ENCODE measurements at places on chromosomes 1 and 21.
A peak's percentile ranks its signal among the peaks of the same experiment; 100 is the strongest.

DNA sequence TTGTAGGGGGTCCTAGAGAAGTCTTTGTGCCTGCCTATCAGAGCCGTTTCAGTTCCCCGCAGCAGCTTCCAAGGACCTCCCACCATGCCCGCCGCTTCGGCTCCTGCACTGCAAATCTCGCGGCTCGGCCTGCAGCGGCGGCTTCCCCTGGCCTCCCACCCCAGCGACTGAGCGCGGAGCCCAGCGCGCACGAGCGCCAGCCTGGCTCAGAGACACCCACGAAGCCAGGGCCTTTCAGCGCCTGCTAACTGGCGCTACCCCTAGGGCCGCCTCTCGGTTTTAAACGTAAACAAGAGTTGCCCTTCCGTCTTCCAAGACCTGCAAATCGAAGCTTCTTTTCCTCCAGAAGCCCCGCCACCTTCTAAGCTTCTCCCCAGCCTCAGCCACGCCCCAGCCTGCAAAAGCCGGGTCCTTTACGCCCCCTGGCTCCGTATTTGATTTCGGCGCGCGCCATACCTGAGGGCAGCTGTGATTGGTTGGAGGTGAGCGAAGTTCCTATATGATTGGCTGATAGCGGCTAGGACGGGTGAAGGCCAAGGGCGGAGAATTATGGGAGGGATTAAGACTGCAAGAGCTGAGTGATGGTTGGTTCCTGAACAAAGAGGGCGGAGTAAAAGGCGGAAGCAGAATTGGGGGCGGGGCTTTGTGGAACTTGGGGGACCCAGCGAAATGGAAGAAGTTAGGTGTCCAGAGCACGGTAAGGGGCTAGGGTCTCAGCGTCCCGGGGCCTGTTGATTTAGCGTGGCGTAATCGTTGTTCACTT, at the start of gene TTF2:
TSS of gene TTF2 (plus strand) at position 649 of the 763 bp plus-strand sequence. CDS start at position 670, 21 bp downstream.
- peak; percentile 84 for DNase-seq

DNA sequence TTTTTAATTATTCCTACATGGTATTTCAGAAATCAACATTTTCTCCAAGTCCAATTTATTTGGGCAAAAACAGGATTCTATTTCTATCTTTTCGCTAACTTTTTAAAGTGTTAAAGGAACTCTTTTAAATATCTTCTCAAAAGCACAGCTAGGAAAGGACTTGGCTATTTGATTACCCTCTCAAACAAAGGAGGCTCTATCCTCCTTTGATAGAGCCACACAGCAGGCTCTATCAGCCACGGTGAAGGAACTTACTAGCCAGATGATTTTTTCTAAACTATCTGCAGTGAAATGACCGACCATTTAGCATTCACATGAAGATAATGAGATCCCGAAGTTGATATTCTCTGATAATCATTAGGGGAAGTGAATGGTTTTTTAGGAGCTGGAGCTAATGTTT, 9.1 kb downstream of the ANGPTL7 start:
- no peak for DNase-seq

DNA sequence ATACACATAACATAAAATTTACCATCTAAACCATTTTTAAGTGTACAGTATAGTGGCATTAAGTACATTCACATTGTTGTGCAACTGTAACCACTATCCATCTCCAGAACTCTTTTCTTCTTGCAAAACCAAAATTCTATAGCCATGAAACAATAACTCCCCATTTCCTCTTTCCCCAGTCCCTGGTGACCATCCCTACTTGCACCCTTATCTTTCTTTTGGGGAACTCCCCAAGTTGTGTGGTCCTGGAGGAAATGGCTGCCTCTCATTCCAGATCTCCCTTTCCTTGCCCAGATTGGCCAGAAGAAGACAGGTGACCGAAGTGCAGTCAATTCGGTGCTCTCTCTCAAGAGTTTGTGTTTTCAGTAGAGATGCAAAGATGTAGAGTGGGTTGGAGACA, 389.6 kb upstream of the C1orf87 start:
- DNase-seq = no peak

- no peak for DNase-seq
Observed at GRCh38 chr1:117841117-117841650, 88.2 kb downstream of the GDAP2 start.

DNA sequence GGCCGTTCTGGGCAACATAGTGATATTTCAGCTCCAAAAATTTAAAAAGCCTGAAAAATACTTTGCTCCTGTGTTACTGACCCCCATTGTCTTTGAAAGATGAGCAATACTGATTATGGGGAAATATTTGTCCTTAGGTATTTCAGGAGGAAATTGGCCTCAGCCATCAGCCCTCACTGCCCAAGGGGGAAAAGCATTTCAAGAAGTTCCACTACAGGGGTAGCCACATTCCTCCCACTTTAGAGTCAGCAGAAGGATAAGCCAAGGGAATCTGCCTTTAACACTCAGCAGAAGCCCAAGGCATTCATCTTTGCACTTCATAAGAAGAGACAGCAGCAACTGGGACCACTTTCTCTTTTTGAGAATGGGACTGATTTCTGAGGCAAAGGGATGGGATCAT, 40.5 kb upstream of the ZNF326 start:
- DNase-seq = no peak

DNA sequence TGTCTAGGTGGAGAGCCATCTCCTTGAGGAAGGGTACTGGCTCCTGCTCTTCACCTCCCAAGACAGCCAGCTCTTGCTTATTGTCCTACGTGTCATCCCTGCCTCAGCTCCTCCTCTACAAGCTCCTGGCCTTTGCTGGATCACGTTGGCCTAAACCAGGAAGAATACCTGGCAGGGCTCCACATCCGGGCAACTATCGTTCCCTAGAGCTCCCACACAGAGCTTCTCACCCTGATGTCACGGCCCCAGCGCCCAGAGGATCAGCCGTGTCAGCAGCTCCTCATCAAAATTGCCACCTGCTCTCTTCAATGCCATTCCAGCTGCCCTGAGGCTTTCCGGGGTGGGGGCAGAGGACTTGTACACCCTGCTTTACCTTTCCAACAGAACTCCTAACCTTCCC, 1.9 kb upstream of the TPM3 start:
- no peak for DNase-seq

Measured in posterior cingulate gyrus (tissue), 11 donors.